SK-N-DZ (cell line): ENCODE measurements at places on chromosomes 2 and 18.

GRCh38 chr2:218885981-218886947, 5.6 kb downstream of the WNT10A start:
- DNase-seq = peak; percentile 67

- no peak for DNase-seq
Observed at GRCh38 chr2:164693834-164694233, 72.6 kb upstream of the GRB14 start.

- DNase-seq = no peak
Observed at GRCh38 chr18:34297287-34297686, 72.6 kb upstream of the NOL4 start.

- DNase-seq = peak; percentile 57
Observed at GRCh38 chr2:61793389-61793836, 60.4 kb downstream of the FAM161A start.

- DNase-seq = no peak
Observed at GRCh38 chr18:10168477-10168876, 254.7 kb downstream of the VAPA start.
